ENCODE measurements at places on chromosomes 5 and 9.

- DNase-seq: no peak
These were observed 273.7 kb upstream of the DMRT1 start for GRCh38 chr9:567747-568305.

GRCh38 chr5:54361691-54362411 is 51.5 kb upstream of the ARL15 start:
- DNase-seq: no peak

GRCh38 chr9:78630966-78631365 is 334.0 kb downstream of the PSAT1 start:
- DNase-seq: no peak

DNA sequence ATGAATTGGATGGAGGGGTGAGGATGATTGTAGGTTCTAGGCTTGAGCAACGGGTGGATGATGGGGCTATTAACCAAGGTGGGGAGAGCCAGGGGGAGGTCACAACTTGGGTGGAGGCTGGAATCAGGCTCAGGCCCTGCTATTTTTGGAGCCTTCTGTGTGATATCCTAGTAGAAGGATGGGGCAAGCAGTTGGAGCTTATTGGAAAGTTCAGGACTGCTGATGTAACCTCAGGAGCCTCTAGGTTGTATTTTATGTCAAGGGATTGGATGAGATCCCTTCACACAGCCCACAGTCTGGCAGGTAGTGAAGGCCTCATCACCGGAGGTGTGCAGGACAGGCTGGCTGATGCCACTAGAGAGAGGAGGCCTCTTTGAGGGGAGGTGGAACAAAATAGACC is 11.2 kb upstream of the RPS14 start:
- DNase-seq: no peak

DNA sequence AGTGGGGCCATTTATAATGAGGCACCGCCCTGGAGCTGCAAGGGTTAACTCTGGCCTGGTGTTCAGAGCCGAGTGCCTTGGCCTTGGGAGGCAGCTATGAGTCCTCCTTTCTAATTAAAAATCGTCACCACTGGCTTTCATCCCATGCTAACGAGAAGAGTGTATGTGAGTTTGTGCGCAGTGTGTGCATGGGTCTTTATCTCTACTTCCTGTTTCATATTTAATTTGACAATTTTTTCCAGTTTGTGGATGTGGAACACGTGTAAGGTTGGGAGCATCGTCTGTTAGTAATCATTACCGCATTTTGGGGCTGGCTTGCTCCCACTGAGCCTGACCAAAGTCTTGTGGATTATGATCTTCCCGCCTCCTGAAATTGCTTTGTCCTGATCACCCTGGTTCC is 76.4 kb downstream of the NDFIP1 start:
- DNase-seq: no peak

DNA sequence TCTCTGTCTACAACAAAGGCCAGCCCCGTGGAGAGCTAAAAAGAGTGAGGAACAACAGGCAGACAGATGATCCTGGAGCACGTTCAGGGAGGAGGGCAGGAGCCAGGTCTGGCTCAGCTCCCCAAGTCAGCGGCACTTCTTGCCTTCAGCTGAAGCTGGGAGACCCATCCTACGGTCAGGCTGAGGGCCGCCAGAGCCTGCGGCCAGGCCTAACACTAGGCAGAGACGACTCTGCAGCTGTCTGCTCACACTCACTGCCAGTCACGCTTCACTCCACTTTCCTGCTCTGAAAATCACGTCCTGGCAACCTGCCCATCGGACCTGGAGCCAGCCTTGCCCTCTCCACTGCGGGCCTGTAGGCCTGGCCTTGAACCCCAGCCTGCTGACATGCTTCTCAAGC is 160.9 kb upstream of the LHFPL2 start:
- no peak for DNase-seq

DNA sequence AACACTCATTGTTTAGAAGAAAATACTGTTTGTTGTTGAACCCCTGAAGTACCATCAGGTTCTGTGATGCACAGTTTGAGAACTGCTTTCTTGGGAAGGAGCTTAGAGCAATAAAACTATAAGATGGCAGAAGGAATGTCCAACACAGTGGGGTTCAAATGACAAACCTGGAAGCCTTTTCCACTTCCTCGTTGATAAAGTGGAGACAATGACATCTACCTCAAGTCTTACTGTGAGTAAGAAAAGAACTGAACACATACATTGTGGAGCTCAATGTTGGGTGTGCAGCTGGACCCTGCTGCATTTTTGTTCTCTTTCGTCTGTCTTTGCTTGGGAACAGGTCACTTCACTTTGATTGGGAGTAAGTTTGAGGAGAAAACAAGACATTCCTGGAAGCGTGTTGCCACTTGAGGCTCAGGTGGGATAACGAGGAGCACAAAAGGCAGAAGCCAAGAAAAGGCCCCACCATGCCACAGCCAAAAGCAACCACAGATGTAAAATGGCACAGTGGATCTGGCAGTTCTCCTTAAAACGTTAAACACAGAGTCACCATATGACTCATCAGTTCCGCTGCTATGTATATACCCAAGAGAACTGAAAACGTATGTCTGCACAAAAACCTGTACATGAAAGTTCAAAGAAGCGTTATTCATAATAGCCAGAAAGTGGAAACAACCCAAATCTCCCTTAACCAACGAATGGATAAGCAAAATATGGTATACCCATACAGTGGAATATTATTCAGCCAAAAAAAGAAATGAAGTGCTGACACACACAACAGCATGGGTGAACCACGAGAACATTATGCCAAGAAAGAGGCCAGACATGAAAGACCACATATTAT is 42.9 kb upstream of the SUB1 start:
- DNase-seq: no peak
